ENCODE measurements at places on chromosomes 1 and 21.

GRCh38 chr1:165875171-165875570 lies 47.8 kb downstream of the UCK2 start:
- no peak for DNase-seq

DNA sequence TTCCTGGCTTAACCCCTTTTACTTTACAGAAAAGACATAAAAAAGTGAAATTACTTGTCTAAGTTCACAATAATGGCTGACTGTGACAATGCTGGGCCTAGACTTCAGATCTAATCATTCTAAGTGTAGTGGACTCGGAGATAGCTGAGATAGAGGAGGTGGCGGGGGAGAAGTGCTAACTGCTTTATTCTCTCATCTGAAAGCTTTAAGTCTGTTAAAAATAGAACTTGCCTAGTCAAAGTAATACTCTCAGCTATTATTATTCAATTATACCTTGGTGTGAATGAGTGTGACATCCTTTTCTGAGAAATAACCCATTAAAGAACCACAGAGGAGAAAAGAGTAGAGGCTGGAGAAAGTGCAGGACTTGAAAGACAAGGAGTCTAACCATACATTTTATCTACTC lies 96.1 kb upstream of the OLIG2 start:
- DNase-seq, result no peak

DNA sequence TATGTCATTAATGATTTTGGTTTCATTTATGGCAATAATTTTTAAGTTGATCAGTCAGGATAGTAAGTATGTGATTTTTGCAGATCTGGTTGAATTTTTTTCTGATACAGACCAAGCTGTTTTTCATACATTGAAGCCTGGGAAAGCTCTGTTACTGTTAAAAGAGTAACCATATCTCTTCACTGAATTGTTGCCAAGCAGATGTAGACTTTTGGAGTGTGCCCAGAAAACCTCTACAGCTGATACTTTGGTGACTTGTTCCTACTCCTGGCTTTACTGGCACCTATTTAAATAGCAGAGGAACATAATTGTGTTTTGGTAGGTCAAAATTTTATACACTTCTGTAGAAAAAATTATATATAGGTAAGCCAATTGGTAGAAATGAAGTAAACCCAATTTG lies 49.4 kb downstream of the NFIA start:
- no peak for DNase-seq

DNA sequence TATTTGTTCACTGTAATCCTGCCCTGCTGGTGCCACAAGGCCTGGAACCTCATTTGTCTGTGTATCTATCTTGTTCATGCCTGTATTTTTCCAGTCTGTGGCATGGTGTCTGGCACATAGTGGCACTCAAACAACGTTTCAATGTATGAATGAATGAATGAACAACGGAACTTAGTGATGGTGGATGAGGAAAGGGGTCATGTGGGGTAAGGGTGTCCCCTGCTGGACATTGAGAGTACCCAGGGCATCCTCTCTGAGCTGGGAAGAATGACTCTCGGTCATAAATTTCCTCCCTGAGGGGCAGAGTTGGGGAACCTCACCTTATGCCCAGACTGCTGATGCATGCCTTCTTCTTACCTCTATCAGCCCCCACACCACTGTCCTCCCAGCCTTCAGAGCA lies 18.9 kb upstream of the ZNF683 start:
- no peak for DNase-seq

DNA sequence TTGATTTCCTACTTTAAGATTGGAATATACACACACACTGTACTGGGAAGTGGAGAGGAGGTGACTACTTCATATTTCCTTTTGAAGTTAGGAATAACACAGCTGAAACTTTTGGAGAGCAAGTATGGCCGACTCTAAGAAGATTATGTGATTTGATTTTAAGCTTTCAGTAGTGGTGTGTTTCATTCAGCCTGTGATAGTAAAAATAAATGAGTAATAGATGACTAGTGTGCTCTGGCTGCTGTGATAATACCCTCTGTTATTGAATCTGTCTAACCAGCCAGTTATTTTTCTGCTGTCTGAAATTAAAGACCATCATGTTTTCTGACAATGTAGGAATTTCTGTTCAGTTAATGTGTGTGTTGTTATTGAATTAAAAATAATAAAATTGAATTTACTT lies 48.3 kb downstream of the CTTNBP2NL start:
- no peak for DNase-seq

DNA sequence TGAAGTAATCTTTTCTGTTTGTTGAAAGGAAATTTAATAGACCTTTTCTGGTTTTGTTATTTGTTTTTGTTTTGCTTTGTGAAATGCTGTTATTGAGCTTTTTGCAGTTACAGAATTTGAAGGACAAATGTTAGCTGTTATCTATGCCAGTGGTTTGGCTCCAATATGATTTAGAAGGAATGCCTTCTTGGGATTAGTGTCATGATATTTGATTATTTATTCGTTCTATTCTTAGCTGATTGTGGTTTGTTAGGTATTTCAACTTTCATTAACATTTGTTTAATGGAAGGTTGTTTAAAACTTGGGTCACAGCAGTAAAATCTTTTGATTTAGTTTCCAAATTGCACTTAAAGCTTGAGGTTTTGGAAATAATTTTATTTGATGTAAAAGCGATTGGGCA lies 33.5 kb downstream of the ADGRL2 start:
- no peak for DNase-seq

DNA sequence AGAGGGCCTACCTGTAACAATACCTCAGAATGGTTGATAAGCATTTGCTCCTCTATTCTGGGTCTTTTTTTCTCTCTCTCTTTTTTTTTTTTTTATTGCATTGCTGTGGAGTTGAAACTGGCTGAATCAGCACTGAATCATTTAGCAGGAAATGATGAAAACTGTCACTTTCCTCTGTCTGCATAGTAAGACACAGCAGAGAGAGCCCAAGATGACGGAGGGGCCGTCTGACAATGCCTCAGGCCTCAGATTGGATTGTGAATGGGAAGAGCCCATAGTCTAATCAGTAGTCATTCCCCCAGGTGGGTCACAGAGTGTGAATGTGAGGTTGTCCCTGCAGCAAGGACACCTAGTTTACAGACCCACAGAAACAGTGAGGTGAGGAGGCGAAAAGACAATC lies 193.2 kb upstream of the PLXNA2 start:
- no peak for DNase-seq

DNA sequence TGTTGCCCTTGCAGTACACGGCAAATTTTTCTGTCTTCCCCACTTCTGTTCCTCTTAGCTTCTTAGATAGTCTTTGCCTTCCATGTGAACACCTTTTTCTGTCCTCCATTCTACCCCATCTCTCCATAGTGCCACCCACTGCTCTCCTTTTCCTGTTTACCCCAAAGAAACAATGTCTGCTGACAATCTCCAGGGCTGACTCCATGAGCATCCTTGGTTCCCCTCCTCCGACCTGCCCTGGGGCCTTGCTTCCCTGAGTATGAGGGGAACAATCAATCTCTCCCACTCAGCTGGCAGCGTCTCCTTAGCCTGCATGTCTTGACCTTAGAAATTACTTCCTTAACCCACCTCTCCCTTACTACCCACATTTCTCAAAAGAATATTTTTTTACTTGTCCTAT lies 12.3 kb upstream of the MYBPHL start:
- peak; percentile 0 for DNase-seq

GRCh38 chr1:62263814-62264353 lies 55.4 kb downstream of the KANK4 start:
- no peak for DNase-seq

- no peak for DNase-seq
Measured at GRCh38 chr1:238451781-238452310, 561.1 kb upstream of the ZP4 start.

DNA sequence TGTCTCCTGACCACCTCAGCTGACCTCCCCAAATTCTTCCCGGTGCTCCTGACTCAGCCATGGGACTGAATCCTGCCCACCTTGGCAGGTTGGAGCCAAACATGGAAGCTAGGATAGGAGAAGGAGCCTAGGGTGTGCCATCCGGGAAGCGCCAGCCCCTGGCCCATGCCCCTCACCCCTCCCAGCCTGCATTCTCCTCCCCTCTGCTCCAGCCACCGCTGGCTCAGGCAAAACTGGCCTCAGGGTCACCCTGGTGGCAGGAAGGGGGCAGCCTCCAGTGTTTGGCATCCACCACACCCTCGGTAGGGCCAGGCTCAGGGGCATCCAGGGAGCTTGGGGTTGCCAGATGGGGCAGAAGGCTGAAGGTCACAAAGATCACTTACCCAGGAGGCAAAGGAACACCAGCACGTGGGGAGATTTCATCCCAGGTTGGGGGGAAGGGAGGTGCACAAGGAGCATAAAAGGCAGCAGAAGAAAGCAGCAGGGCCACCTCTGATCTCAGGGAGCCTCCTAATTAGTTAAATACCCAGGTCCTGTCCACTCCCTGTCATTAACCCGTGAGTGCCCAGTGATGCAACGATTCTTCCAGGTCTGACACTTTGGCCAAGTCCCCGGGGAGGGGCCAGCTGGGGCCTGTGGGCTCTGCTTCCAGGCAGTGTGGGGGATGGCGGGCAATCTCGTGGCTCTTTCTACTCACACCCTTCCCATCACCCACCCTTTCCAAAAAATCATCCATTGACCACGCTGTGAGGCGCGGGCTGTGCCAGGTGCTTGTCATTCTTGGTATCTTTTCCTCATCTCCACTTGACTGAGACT lies at the start of gene PLA2G2E:
Gene PLA2G2E (minus strand): TSS at position 481 of the 816 bp plus-strand sequence. CDS start 58 bp downstream, at position 423.
- no peak for DNase-seq

DNA sequence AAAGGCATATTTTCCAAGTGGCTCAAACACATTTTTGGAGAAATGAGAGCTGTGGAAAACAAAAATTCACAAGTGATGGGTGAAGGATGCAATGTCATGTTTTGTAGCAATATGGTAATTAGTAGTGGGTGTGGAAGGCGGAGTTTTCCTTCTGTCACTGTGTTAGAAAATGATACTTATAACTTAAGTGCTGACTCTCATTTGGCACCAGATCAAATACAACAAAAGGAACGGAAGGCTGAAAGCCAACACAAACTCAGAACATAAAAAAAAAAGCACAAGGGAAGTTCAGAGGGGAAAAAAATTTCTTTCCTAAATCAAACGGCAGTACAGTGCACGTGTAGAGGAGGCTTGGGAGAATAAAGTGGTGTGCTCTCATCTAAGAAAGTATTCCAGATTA lies at the start of gene TNFSF18:
Gene TNFSF18 (minus strand): TSS at position 77 of the 400 bp plus-strand sequence. CDS start 45 bp downstream, at position 32.
- DNase-seq, result no peak

GRCh38 chr1:167564612-167565270 lies 11.2 kb upstream of the CREG1 start:
- no peak for DNase-seq

DNA sequence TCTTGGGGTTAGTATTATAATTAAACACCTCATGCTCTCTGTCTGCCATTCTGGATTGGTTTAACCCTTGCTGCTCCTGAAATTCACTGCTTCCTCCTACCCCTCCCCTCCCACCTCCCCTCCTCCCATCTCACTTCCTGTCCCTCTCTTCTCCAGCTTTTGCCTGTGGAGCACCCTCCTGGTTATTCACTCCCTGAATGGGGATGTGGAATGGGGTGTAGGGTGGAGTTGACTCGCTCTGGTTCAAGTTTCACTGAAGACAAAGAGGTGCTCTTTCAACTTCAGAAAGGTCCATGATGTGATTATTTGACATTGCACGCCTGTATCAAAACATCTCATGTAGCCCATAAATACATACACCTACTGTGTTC lies 160.5 kb downstream of the PLXNA2 start:
- no peak for DNase-seq

DNA sequence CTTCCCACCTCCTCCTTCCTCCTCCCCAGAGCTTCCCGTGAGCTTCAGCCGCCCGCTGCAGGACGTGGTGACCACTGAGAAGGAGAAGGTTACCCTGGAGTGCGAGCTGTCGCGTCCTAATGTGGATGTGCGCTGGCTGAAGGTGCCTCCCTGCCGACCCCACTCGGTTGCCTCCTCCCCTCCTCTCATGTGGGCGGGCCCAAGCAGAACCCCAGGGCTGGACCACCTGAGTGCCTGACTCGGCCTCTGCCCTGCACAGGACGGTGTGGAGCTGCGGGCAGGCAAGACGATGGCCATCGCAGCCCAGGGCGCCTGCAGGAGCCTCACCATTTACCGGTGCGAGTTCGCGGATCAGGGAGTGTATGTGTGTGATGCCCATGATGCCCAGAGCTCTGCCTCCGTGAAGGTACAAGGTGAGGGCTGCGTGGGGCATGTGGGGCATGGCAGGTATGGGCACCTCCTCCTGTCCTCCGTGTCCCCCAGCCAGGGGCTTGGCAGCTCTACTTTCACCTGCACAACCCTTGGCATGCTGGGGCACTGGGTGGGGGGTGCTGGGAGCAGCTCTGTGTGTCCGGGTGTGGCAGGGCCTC lies 69.2 kb downstream of the OBSCN start:
- peak; percentile 13 for DNase-seq

DNA sequence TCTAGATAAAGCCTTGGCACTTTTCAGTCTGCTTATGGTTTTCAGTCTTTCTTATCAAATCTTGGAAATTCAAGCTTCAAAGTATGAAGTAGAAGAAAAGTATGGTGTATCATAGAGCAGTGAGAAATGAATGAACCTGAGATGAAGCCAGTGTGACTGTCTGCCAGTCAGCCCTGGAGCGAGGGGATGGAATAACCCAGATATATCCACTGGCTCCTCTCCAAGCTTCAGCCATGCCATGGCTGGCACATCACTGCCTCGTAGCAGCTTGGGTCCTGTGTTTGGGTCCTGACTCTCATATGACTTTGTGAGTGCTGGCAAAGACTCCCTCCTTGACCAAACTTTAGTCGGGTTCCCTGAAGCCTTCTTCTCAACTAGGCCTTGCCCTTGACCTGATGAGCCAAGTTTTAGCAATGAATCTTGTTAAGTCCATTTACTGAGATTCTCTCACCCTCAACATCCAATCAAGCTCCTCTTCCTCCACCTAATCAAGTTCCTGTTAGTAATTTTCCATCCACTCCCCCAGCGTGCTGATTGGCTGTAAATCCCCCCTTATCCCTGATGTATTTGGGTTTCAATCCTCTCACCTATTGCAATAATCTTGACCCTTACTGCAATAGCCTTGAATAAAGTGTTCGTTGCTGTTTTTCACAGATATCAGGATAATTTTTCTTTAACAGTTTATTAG lies 62.5 kb upstream of the PRDX6 start:
- DNase-seq, result no peak

- no peak for DNase-seq
Measured at GRCh38 chr1:167748906-167749305, 27.1 kb downstream of the MPZL1 start.

- DNase-seq, result no peak
Measured at GRCh38 chr1:211928993-211929637, 98.6 kb upstream of the LPGAT1 start.

- DNase-seq, result peak; percentile 82
Measured at GRCh38 chr1:34162852-34163766, 1.9 kb downstream of the CSMD2 start.

GRCh38 chr1:207964195-207964966 lies 53.5 kb upstream of the CD34 start:
- no peak for DNase-seq

Measured in testis (tissue), 5 donors.